G401 (cell line): ENCODE measurements at places on chromosomes 4 and X. TPM values are rescaled to one million over a fixed set of nuclear protein-coding genes. Genes with fewer than 3 reads are reported as not detected.

GRCh38 chr4:82561786-82562563 is at the start of gene TMEM150C:
Gene TMEM150C (minus strand): TSS chr4:82561988. CDS start chr4:82504657, 57,331 bp downstream.
- peak; percentile 6 for DNase-seq

DNA sequence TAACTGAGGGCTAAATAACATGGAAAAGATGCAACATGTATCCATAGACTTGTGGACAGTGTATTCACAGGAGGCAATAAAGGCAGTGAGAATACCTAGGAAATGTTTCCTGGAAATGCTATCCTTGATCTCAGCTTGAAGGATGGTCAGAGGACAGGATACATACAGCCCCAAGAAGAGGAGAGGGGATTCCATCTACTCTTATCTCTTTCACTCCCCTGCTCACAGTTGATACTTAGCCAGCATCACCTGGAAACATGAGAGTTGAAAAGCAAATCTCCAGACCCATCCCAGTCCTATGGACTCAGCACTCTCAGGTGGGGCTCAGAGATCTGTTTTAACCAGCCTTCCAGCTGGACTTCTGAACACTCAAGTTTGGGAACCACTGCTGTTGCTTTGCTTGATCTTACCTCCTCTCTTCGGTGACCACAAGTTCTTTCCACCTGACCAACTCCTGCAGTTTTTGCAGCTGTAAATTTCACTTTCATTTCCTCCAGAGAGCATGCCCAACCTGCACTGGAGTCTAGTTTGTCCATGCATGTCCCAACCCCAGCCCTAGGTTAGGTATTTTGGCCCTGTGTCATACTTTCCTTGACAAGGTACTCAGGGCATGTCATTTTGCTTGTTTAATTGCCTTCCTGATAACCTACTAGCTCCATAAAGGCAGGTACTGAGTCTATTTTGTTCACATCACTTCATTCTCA is 10.4 kb downstream of the RELL1 start:
- no peak for DNase-seq

DNA sequence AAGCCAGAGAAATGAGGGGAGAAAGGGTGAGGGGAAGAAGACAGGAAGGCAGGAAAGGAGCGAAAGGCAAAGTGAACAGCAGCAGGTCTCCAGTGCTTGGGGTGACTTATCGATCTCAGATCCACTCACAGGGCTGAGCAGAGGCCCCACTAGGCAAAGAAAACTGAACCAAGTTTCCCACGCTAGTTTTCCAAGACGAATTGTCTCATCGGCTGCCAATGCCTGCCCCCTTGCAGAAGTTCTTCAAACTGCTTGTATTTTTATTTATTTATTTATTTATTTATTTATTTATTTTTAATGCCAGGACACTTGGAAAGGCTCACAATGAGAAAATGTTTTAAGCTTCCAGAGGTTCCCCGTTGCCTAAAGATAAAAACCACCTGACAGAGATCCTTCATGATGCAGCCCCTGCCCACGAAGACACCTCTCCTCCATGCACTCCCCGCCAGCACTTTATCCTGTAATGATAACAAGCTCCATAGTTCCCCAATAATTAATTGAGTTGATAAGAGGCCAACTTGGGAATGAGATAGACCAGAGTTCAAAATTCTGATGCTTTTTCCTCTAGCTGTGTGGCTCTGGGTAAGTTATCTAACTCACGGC is 43.2 kb downstream of the QDPR start:
- peak; percentile 38 for DNase-seq

DNA sequence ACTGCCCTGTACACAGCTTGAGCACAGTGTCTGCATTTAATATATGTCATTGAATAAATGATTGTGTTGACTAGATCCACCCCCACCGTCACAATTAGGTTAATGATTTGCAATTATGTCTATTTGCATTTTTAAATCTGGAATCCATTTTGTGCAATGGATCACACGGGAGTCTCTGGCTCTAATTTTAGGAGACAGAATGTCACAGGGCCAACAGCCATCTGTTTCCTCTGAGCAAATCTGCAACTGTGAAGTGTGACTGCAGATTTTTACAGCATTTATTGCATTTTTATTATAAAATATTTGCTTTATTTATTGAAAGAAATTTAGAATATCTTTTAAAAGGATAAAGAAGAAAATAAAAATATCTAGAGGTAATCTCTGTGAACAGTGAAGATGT is 316.8 kb downstream of the HS3ST1 start:
- DNase-seq, result peak; percentile 87

GRCh38 chr4:2451036-2451520 is 17.8 kb upstream of the RNF4 start:
- DNase-seq, result no peak

GRCh38 chrX:143754183-143754582 is 33.6 kb upstream of the SPANXN2 start:
- no peak for DNase-seq

DNA sequence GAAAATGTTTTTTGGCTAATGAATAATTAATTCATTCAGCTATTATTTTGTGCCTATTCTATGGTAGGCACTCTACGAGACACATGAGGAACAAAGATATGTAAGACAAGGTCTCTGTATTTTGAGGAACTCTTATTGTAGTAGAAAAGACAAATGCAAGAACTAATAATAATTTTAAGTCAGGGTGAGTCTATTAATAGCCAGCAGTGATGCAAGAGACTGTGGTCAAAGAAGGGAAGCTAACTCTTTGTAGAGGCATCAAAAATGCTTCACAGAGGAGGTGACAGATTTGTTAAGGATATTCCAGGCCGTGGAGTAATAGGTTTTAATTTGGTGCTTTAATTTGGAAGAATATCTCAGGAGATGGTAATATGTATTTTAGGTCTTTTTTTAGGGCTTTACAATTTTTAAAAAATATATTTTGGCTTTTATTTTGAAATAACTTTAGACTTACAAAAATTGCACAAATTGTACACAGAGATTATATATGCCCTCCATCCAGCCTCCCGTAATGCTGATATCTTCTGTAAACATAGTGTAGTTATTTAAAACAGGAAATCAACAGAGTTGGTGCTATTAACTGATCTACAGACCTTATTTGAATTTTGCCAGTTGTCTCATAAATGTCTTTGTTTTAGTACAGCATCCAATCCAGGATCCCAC is 48.1 kb downstream of the DCLK2 start:
- no peak for DNase-seq

ATP1B4 gene
- not detected in 2 replicates for total RNA-seq

DNA sequence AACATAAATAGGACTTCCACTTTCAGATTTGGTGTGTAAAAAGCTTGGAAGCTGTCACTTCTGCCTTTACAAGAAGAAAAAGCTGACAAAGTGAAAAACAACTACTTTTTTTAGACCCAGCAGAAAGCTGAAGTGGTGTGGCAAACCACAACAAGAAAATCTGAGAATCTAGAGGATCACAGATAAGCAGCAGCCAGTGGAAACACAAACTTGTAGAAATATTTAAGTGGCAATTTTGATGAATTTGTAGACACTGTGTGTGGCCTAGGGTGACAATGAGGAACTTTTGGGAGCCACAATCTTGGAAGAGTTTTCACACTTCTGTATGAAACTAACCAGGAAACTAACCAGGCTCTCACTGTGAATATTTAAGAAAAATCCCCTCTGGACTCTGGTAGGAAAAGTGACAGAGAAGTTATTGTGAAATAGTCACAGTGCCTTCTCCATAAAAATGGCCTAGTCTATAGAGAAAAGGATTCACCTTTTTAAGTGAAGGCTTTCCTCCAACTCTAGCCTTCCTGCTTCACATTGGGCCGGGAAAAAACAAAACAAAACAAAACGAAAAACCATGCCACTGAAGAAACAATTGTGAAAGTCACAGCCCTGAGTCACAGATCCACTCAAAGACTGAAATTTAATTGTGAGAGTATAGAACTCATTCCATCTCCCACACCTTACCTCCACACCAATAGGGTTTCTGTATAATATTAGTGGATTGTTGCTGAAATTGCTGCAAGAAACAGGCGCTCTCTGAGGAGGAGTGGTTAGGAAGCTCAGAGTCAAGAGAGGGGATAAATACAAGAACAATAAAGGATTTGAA is 26.7 kb upstream of the GUCY1A1 start:
- no peak for DNase-seq

CD38 gene
- not detected in 2 replicates for total RNA-seq

DNA sequence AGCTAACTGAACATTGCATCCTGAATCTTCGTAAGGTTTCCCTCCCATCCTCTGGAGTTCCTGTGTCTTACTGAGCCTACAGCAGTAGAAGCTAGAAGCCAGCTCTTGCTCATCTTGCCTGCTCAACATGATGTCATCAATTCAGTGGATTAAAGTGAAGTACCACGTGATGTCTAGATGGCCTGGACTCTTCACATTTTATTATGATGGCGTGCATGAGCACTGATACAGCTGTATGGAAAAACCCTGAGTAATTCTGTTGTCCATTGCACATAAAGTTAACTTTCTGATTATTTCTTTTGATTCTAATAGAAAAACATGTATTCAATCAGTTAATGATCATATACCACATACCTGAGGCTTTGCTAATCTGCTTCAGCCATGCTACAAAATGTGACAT is 2387.7 kb upstream of the TENM3 start:
- DNase-seq, result no peak

- DNase-seq, result no peak
These were observed 278.9 kb upstream of the MAGEC2 start for GRCh38 chrX:142483965-142484364.

- peak; percentile 0 for DNase-seq
These were observed 60.4 kb upstream of the TAF9B start for GRCh38 chrX:78199851-78200250.

- DNase-seq, result peak; percentile 46
These were observed 660 bp upstream of the HSPA4L start for GRCh38 chr4:127781300-127782024.

DNA sequence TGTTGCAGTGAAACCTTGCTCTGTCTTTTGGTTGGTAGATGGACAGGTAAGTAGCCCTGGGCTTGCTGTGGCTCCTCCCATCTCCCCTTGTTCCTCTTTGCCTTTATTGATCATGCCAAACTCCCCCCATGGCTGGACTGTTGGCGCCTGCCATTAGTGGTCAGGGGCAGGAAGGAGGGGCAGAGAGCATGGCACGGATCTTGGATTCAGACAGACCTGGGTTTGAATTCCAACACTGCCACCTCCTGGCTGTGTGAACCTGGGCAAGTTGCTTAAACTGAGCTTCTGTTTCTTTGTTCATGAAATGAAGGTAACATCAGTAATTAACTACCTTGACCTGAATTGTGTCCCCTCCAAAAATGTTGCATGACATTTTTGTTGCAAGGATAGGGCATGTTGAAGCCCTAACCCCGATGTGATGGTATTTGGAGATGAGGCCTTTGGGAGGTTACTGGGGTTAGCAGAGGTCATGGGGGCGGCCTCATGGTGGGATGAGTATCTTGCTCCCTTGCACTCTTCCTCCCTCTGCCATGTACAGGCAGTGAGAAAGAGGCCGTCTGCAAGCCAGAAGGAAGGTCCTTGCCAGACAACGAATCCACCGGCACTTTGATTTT is 6.0 kb downstream of the SLC2A9 start:
- DNase-seq, result peak; percentile 12

GRCh38 chrX:118751950-118752783 is 24.8 kb downstream of the IL13RA1 start:
- DNase-seq, result no peak

GRCh38 chr4:143212566-143212965 is 27.8 kb downstream of the USP38 start:
- no peak for DNase-seq

DNA sequence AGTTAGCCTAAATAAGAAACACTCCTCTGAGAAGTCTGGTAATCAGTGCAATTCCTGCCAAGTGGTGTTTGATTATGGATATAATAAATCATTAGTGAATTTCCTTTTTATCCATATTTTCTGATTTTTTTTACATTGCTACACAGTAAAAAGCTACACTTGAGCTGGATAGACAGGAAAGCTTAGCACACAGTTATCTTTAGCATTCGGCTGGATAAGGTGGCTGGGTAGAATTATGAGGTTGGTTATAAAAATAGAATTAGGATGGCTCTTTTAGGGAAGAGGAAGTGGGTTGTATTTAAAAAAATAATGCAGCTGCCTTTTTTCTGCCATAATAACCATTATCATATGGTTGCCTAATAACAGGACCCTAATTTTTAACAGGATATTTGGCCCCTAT is 460.6 kb downstream of the NAF1 start:
- no peak for DNase-seq

DNA sequence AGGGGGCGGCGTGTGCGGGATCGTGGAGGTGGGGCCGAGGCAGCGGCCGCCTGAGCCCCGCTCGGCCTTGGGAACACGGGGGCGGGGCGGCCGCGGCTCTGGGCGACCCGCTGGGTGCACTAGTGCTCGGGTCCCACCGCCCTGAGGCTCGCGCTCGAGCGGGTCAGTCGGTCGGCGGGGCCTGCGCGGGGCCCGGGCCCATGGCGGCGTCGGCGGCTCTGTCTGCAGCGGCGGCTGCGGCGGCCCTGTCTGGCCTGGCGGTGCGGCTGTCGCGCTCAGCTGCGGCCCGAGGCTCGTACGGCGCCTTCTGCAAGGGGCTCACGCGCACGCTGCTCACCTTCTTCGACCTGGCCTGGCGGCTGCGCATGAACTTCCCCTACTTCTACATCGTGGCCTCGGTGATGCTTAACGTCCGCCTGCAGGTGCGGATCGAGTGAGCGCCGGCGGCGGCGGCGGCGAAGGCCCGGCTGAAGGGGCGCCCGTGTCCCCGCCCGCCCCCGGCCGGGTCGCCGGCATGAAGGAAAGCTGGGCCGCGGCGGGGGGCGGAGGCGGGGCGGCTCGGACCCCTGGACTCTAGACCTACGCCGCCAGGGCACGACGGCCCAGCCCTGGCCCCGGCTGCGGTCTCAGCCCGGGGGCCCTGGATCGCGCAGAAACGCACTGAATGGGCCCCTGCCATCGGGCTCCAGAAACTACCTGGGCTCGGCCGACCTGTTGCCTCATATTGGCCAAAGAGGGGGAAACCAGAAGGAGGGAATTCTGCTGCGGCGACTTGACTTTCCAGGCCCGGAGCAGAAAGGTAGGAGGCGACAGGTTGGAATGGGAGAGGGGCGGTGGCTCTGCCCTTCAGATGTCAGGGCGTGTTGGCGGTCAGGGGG is at the start of gene SMIM10L2A:
Gene SMIM10L2A (plus strand): TSS at position 13 of the 878 bp plus-strand sequence. CDS start 188 bp downstream, at position 201.
- no peak for DNase-seq

- no peak for DNase-seq
These were observed 7.5 kb upstream of the HAUS7 start for GRCh38 chrX:153477901-153478300.

- DNase-seq, result peak; percentile 91
These were observed 14.0 kb upstream of the ZCCHC18 start for GRCh38 chrX:104098151-104098808.

GNRHR gene
- not detected in 2 replicates for total RNA-seq

DNA sequence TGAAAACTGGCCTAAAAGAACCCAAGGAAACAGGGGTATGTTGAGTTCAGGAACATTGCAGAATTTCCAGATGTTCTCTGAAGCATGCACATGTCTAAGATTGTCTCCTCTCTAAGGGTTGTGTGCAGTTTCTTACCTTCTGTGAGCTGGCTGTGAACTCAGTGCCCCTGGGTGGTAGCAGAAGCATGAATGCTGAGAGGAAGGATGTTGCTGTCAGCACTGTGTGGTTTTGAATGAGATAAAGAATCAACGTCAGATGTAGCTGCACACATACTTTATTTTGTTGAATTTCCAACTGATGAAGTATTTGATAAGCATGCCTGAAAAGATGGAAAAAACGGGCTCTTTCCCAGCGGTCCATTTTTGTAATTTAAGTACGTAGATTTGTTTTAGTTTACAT is 23.8 kb upstream of the CD38 start:
- no peak for DNase-seq

BEX2 gene
- 101 and 163 TPM in 2 replicates for total RNA-seq
